ENCODE measurements at places on chromosomes 16 and 17.
A peak's percentile ranks its signal among the peaks of the same experiment; 100 is the strongest.

GRCh38 chr17:4387137-4387536 is 20.7 kb upstream of the UBE2G1 start:
- no peak for DNase-seq
- no peak overlapping the region for H3K4me3 ChIP-seq
- no peaks in the 10 kb centered on the region for H3K4me1 ChIP-seq
- H3K27me3 ChIP-seq: no peaks in the 10 kb centered on the region
- no peak overlapping the region for H3K27ac ChIP-seq

DNA sequence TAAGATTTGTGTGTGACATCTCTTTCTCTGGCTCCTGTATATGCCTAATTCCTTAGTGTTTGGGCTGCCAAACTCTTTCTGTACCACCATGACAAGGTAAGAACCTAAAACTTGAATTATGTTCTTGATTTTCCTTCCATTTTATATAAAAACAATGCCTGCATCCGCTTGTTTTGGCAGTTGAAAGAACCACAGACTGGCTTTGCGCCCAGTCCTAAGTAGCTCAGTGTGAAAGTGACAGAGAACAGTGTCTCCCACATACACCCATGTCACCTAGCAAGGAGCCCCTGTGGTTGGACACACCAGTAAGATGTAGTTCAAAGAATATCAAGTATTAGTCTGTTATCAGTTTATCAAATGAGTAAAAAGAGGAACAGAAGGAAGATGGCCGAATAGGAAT is 40.7 kb upstream of the SLC6A2 start:
- no peaks in the 10 kb centered on the region for H3K4me1 ChIP-seq
- H3K4me3 ChIP-seq: no peak overlapping the region
- H3K27ac ChIP-seq: no peak overlapping the region
- peaks cover 9% of the 10 kb centered on the region for H3K27me3 ChIP-seq
- H3K36me3 ChIP-seq: no peaks in the 10 kb centered on the region
- DNase-seq: no peak

- H3K36me3 ChIP-seq: peaks cover 13% of the 10 kb centered on the region
- no peaks in the 10 kb centered on the region for H3K27me3 ChIP-seq
- H3K4me1 ChIP-seq: peaks cover 6% of the 10 kb centered on the region
- H3K4me3 ChIP-seq: no peak overlapping the region
- H3K27ac ChIP-seq: no peak overlapping the region
Observed at GRCh38 chr17:32747856-32748255, 129.1 kb downstream of the MYO1D start.

GRCh38 chr16:82628088-82628423 is 1.3 kb downstream of the CDH13 start:
- H3K27me3 ChIP-seq: peaks cover 56% of the 10 kb centered on the region
- no peak for DNase-seq
- no peaks in the 10 kb centered on the region for H3K4me1 ChIP-seq
- no peak overlapping the region for H3K4me3 ChIP-seq
- no peaks in the 10 kb centered on the region for H3K36me3 ChIP-seq

- peak overlapping the region; percentile 100 for H3K27ac ChIP-seq
- DNase-seq: no peak
- H3K36me3 ChIP-seq: peaks cover 34% of the 10 kb centered on the region
- H3K4me1 ChIP-seq: peaks cover 71% of the 10 kb centered on the region
Observed at GRCh38 chr16:27400751-27401620, 988 bp upstream of the IL21R start.

GRCh38 chr17:59287452-59287851 is 44.0 kb upstream of the YPEL2 start:
- no peak overlapping the region for H3K4me3 ChIP-seq
- H3K27me3 ChIP-seq: no peaks in the 10 kb centered on the region
- DNase-seq: no peak
- H3K27ac ChIP-seq: no peak overlapping the region
- no peaks in the 10 kb centered on the region for H3K36me3 ChIP-seq

- H3K36me3 ChIP-seq: no peaks in the 10 kb centered on the region
- H3K27me3 ChIP-seq: no peaks in the 10 kb centered on the region
- H3K27ac ChIP-seq: no peak overlapping the region
- H3K4me3 ChIP-seq: no peak overlapping the region
- H3K4me1 ChIP-seq: no peaks in the 10 kb centered on the region
- no peak for DNase-seq
Observed at GRCh38 chr16:7271486-7271885, 61.2 kb upstream of the RBFOX1 start.

GRCh38 chr16:46962629-46963028 is 10.8 kb downstream of the DNAJA2 start:
- H3K27ac ChIP-seq: peak overlapping the region; percentile 81
- H3K36me3 ChIP-seq: peaks cover 32% of the 10 kb centered on the region
- H3K27me3 ChIP-seq: no peaks in the 10 kb centered on the region

- no peak overlapping the region for H3K4me3 ChIP-seq
- no peaks in the 10 kb centered on the region for H3K27me3 ChIP-seq
Observed at GRCh38 chr17:72775919-72776318, 316.6 kb downstream of the SLC39A11 start.

GRCh38 chr16:89549007-89549700 is 11.3 kb upstream of the RPL13 start:
- no peaks in the 10 kb centered on the region for H3K27me3 ChIP-seq
- peaks cover 66% of the 10 kb centered on the region for H3K36me3 ChIP-seq
- DNase-seq: no peak
- H3K27ac ChIP-seq: peak overlapping the region; percentile 79
- peaks cover 17% of the 10 kb centered on the region for H3K4me1 ChIP-seq

DNA sequence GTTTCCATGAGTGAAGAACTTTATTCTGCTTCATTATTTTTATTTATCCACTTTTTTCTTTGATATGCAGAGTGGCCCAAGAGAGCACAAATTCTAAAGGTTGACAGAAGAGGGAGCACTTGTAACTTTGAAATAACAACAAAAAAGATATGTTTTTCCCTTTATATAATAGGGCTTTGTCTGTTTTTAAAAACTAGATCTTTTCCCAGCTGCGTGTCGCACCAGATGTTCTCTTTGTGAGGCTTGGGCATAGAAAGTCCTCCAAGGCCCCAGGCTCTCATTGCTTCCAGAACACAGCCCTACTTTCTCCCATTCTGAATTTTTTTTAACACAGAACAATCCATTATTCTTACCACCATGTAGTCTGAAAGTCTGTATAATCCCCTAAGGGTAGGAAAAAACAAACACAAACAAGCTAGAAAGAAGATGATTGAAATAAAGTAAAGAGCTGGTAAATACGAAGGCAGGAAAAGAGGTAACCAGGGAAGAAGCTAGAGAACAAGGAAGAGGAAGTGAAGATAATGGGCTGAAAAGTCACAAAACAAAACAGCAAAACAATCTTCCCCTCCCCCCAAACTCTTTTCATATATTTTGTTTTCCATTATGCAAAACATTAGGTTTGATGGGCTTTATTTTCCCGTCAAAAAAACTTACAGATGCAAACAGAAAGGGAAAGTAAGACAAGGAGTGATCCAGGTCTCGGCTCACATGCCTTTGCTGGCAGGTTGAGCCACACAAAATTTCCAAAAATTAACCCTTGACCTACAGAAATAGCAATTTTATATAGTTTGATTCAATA is 160.4 kb downstream of the ABCA8 start:
- peak overlapping the region; percentile 40 for H3K4me3 ChIP-seq
- H3K36me3 ChIP-seq: no peaks in the 10 kb centered on the region
- H3K27ac ChIP-seq: peak overlapping the region; percentile 21

DNA sequence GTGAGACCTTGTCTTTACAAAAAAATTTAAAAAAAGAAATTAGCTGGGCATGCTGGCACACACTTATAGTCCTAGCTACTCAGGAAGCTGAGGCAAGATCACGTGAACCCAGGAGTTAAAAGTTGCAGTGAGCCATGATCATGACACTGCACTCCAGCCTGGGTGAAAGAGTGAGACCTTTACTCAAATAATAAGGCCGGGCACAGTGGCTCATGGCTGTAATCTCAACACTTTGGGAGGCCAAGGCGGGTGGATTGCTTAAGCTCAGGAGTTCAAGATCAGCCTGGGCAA is 11.5 kb upstream of the RIPOR1 start:
- no peaks in the 10 kb centered on the region for H3K27me3 ChIP-seq
- H3K4me3 ChIP-seq: peak overlapping the region; percentile 64
- DNase-seq: no peak
- H3K27ac ChIP-seq: peak overlapping the region; percentile 96
- peaks cover 23% of the 10 kb centered on the region for H3K36me3 ChIP-seq

GRCh38 chr16:8663192-8664089 is 11.0 kb upstream of the ABAT start:
- H3K4me1 ChIP-seq: no peaks in the 10 kb centered on the region
- no peak for DNase-seq
- peaks cover 6% of the 10 kb centered on the region for H3K36me3 ChIP-seq
- no peak overlapping the region for H3K4me3 ChIP-seq
- H3K27me3 ChIP-seq: no peaks in the 10 kb centered on the region
- H3K27ac ChIP-seq: no peak overlapping the region

DNA sequence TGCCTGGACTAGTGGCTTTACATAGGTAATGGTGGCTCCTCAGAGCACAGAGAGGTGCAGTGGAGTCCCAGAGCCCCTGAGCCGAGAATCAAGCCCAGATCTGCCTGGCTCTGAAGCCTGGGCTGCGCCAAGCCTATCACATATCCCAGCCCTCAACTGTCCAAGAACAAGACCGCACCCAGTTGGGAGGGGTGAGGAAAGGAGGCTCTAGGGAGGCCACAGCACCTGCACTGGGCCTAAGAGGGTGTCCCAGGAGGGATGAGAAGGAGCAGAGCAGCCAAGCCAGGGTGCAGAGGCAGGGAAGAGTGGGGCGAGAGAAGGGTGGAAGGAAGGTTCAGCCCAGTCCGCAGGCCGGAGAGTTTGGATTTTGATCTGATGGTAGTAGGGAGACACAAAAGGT is 941 bp upstream of the RNF112 start:
- H3K36me3 ChIP-seq: no peaks in the 10 kb centered on the region
- no peak overlapping the region for H3K4me3 ChIP-seq
- H3K4me1 ChIP-seq: no peaks in the 10 kb centered on the region
- H3K27me3 ChIP-seq: peaks cover 21% of the 10 kb centered on the region

- H3K4me3 ChIP-seq: no peak overlapping the region
- H3K27me3 ChIP-seq: peaks cover 15% of the 10 kb centered on the region
- H3K27ac ChIP-seq: no peak overlapping the region
- DNase-seq: no peak
Observed at GRCh38 chr17:6388416-6388815, 46.5 kb downstream of the AIPL1 start.

DNA sequence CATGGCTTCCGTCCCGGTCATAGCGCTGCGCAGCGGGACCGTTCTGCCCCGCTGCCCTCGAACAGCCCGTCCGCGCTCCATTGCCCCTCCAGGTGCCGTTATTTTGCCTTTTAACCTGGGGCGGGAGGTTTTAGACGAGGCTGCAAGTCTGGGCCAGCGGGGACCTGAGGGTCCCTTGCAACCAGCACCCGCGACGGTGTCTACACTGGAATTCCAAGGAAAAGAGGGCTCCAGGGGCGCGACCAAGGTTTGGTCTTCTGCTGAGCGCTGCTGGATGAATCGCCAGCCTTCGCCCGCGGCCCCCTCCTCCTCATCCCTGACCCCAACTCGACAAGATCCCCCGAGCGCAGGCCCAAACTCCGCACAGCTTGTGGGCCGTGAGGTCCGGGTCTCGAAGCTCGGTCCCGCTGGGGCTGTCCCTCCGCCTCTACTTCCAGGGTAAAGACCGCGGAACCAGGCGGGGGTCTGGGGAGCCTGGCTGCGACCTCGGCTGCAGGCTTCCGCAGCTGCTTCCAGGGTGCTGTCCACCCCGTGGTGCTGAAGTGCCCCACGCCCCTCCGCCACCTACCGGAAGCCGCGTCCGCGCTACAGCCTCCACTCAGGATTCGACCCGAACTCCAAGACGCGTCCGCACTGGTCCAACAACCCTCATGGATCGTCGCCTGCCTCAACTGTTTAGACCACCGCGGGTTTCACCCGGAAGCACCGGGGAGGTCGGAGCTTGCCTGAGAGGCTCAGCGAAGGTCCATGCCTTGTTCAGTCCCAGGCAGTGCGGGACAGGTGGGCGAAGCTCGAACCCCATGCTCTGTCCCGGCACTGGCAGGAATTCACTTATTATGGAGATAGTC is 10.1 kb upstream of the CA4 start:
- peak overlapping the region; percentile 42 for H3K27ac ChIP-seq
- DNase-seq: peak; percentile 43
- no peaks in the 10 kb centered on the region for H3K36me3 ChIP-seq
- H3K4me1 ChIP-seq: peaks cover 74% of the 10 kb centered on the region
- peaks cover 64% of the 10 kb centered on the region for H3K27me3 ChIP-seq
- peak overlapping the region; percentile 67 for H3K4me3 ChIP-seq

DNA sequence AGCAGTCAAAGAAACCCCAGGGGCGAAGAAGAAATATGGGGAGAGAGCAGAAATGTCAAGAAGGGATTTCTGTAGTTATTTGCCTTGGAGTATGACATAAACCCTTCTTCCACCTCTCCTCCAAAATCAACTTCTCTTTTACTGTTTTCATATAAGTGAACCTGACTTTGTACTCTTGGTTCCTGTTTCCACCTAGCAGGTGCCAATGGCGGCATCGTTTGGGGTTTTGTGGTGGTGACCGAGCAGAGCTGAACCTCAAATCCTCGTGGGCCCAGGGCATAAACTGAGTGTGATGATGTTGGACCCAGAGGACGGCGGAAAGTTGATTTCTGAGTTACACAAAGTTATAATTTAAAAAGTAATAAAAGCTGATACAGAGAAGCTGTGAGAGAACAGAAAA is 39.6 kb upstream of the PSMD7 start:
- H3K36me3 ChIP-seq: no peaks in the 10 kb centered on the region
- peaks cover 17% of the 10 kb centered on the region for H3K27me3 ChIP-seq
- peaks cover 13% of the 10 kb centered on the region for H3K4me1 ChIP-seq
- peak overlapping the region; percentile 76 for H3K27ac ChIP-seq
- H3K4me3 ChIP-seq: no peak overlapping the region
- DNase-seq: peak; percentile 31

DNA sequence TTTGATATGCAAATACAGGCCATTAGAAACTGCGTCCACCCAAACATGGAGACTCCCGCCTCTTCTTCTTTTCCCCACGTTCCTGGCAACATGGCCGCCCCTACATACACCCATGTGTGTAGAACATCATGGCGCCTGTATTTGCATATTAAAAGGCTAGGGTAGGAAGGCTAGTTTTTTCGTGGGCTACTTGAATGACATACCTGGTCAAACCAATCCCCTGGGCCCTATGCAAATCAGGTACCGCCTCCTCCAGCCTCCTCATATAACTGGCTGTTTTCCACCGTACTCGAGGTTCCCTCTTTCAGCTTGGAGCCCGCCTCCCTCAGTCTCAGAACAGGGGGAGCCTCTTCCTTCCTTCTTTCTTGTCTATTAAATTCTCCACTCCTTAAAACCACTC is 840 bp upstream of the CD300LB start:
- peak overlapping the region; percentile 89 for H3K27ac ChIP-seq
- peaks cover 2% of the 10 kb centered on the region for H3K36me3 ChIP-seq
- DNase-seq: peak; percentile 69
- peaks cover 38% of the 10 kb centered on the region for H3K4me1 ChIP-seq

- H3K4me3 ChIP-seq: no peak overlapping the region
- H3K27me3 ChIP-seq: no peaks in the 10 kb centered on the region
- no peak for DNase-seq
- peaks cover 51% of the 10 kb centered on the region for H3K36me3 ChIP-seq
- no peak overlapping the region for H3K27ac ChIP-seq
- peaks cover 21% of the 10 kb centered on the region for H3K4me1 ChIP-seq
Observed at GRCh38 chr17:80347536-80347935, 67.4 kb upstream of the ENDOV start.
